ENCODE measurements at places on chromosomes 2 and 18.

DNA sequence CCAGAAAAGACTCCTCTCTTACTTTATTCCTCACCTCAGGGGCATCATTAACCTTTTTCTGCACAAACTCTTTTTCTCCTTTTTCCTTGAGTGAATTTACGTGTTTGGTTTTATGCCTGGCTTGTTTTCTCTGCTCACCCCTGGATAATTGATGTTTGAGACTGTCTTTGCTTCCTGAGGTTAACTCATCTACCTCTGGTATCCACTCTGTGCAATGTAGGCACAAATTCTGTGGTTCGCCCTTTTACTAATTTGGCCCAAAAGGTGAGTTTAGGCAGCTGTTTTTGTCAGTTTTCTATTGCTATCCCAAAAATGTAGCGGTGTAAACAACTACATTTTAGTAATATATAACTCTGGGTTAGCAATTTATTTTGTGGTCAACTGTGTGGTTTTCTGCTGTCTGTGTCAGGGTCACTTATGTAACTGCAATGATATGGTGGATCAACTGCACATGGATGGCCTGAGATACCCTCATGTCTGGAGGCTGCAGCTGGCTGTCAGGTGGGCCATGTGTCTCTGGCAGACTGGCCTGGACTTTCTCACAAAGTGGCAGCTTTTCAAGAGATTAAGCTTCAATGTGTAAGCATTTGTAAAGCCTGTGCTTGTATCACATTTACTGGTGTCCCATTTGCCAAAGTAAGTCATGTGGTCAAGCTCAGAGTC lies 329.7 kb downstream of the FSIP2 start:
- DNase-seq = no peak

- no peak for DNase-seq
These were observed 54.5 kb downstream of the MFSD6 start for GRCh38 chr2:190462611-190463010.

- no peak for DNase-seq
These were observed 1096.8 kb upstream of the GYPC start for GRCh38 chr2:125559186-125559585.

- DNase-seq = no peak
These were observed 34.6 kb downstream of the PRPF40A start for GRCh38 chr2:152682663-152683062.

- no peak for DNase-seq
These were observed 13.9 kb downstream of the RDH14 start for GRCh38 chr2:18546567-18546966.

DNA sequence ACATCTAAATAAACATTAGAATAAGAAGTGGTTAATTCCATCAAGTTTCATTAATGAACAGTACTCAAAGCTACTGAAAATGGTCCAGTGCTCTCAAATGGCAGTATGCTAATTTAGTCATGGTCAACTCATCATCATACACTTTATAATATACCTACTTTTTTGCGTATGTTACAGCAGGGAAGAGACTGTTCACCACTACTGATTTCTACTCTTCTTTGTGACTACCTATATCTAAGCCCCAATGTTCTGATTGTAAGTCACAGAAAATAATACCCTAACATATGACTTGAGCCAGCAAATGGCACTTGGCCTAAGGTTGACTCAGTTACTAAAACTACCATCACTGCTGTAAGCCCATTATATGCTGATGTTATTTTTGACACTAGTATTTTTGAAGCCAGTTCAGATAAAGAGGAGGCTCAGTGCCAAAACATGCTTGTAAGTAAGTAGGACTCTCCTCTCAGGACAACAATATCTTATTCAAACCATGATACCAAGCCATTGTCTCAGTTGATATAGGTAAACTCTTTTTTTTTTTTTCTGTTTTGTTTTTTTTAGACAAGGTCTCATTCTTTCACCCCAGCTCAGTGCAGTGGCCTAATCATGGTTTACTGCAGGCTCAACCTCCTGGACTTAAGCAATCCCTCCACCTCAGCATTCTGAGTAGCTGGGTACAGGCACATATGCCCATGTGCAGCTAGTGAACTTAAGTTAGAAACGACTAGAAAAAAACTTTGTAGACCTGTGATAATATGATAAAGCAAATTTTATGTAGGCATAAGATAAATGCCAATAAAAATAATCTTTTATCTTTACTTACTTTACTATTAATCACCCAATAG lies 266.9 kb downstream of the ZNF385B start:
- no peak for DNase-seq

GRCh38 chr2:44817256-44817655 lies 124.2 kb upstream of the SIX3 start:
- DNase-seq = no peak

DNA sequence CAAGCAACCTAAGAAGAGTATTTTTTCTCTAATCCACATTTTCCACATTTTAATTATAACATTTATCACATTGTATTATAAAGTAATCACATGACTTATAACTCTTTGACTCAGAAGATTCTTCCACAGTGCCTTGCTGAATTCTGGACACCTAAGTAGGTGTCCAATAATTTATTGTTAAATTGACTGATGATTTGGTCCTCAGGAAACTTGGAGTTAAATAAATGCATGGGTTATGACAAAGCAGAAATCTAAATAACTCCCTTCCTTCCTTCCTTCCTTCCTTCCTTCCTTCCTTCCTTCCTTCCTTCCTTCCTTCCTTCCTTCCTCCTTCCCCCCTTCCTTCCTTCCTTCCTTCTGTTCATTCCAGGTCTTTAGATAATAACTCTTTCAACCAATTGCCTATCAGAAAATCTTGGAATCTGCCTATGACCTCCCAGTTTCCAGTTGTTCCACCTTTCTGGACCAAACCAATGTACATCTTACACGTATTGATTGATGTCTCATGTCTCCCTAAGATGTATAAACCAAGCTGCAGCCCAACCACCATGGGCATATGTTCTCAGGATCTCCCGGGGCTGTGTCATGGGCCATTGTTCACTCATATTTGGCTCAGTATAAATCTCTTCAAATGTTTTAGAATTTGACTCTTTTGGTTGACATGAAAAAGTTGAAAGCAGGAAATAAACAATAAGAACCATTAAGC lies 10.4 kb upstream of the KDSR start:
- no peak for DNase-seq

DNA sequence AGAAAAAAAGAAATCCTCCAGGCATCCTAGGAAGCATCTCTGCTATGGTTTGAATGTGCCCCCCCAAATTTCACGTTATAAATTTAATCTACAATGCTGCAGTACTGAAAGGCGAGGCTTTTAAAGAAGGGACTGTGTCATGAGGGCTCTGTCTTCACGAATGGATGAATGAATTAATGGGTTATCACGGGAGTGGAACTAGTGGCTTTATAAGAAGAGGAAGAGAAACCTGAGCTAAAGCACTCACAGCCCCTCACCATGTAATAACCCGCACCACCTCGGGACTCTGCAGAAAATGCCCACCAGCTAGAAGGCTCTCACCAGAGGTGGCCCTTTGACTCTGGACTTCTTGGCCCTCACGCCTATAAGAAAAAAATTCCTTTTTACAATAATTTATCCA lies 27.6 kb downstream of the RNU4ATAC start:
- no peak for DNase-seq

GRCh38 chr2:240584486-240585031 lies 2.0 kb upstream of the CAPN10 start:
- DNase-seq = peak; percentile 43

DNA sequence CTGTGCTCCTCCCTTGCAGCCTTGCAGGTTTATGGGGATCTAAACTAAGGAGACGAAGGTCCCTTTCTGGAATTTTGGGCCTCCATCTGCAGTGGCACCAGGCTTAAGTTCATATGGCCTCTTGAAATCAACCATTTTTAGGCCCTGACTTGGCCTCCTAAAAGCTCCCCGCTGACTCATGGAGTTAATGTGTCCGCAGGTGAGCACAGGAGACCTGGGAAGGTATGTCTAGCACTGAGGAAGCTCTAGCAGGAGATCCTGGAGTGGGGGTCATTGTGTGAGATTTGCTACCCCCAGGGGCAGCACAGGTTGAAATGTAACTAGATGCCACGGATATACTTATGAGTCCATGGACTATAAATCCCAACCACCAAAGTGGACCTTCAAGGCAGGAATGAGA lies 95.9 kb upstream of the CELF4 start:
- no peak for DNase-seq

DNA sequence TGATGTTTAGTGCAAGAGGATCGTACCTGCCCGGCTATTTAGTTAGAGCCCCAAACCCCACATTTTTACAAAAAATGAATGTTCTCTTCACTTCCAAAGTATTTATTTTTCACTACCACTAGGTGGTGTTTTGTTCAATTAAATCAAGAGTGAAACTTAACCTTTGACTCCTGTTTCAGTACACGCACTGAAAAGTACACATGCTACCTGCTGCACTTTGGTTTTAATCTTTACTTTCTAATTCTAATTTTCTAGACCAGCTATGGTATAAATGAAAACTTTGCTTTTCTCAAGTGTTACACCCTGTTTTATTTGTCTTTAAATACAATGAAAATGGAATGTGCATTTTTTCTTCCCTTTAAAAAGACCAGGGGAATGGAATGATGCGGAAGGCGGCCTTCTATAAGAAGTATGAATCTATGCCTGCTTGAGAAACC lies 31.4 kb upstream of the CHN1 start:
- no peak for DNase-seq

GRCh38 chr2:24461685-24462084 lies 29.4 kb upstream of the NCOA1 start:
- no peak for DNase-seq

GRCh38 chr2:150491430-150491829 lies 4.0 kb upstream of the RND3 start:
- DNase-seq = no peak

GRCh38 chr18:67731851-67732250 lies 215.3 kb upstream of the DSEL start:
- DNase-seq = no peak

- peak; percentile 43 for DNase-seq
These were observed 15.8 kb downstream of the INPP5D start for GRCh38 chr2:233075966-233076339.

DNA sequence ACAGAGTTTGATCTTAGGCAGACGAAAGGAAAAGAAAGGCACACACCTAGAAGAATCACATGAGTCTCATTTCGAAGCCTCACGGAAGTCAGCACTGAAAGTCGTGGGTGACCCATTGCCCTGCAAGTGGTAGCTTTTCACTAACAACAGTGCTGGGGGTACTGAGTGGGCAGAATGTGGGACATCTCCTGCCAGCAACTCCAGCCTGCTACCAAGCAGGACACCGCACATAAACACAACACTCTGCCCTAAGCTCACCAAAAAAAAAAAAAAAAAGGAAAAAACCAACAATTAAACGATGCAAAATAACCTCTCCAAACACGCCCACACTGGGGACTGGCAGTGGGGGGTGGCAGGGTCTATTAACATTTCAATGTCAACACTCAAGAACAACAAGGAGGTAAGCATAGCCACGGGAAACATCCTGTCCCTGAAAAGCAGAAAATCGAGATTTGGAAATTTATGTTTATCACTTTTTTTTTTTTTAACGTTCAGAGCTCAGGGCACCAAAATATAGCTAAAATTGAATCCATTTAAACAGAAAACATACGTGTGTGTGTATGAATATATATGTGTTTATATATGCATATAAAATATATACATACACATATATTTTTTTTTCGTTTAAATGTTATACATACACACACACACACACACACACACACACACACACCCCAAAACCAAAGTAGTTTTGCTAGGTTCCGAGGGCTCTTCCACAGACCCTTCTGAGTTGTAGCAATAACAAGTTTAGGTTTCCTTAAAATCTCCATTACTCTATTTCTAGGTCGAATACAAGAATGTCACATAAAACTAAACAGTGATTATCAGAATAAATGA lies 2.2 kb downstream of the INO80D start:
- DNase-seq = peak; percentile 23

GRCh38 chr2:203191961-203192360 lies 46.9 kb upstream of the CYP20A1 start:
- no peak for DNase-seq

DNA sequence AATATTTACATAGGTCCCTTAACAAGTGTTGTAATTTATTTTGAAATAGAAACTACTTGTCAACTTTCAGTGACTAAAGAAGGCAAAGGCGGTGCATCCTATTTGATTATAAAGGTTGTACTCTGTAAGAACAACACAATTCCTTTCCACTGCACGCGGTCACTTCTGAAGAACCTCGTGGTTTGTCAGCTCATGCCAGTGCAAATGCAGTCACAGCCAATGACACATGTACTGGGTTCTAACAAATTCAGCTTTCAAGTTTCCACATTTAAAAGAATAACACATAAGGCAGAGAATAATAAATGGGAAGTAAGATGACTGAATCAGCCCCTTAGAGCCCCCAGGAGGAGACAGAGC lies 39.7 kb downstream of the CYB5A start:
- DNase-seq = no peak

GRCh38 chr2:12616456-12617156 lies 100.1 kb upstream of the TRIB2 start:
- no peak for DNase-seq

DNA sequence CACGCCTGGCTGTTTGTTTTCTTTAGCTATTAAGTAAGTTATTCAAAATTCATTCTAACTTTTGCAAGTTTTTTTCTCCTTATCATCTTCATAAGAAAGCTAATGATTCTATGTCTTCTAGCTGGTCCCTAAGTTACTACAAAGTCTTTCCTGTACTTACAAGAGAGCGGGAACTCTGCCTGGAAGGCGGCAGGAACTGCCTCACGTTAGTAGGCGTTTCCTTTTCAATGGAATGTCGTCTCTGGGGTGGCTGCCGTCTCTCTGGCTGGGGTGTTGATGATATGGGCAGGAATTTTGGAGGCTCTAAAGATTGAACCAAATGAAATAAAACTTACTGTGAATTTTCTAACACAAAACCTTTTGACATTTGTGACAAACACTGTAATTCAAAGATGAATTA lies 55.5 kb downstream of the PRELID3A start:
- DNase-seq = no peak

DNA sequence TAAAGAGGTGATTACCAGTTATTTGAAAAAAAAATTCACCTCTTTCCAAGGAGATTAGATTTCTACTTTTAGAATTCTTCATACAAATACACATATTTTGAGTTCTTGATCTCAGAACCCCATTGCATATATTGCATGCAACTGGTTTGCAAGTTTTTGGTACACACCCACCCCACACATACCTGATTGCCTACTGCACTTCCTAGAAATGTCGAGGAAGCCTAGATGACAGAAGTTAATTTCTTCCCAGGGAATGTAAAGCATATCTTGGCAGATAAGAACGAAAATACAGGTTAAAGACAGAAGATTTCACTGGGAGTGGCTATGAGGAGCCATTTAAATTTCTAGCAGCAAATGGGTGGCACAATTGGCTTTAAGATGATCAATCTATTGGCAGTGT lies 67.1 kb upstream of the IL1R1 start:
- DNase-seq = no peak

- peak; percentile 61 for DNase-seq
These were observed 655 bp downstream of the RND3 start for GRCh38 chr2:150486539-150487484.

GRCh38 chr2:240651185-240651584 lies 25.9 kb downstream of the GPR35 start:
- no peak for DNase-seq

GRCh38 chr2:55054106-55054875 lies 4.0 kb upstream of the RTN4 start:
- DNase-seq = peak; percentile 29

GRCh38 chr2:439077-439476 lies 151.2 kb upstream of the ALKAL2 start:
- no peak for DNase-seq
